Cortex of kidney (tissue), 1 donor: ENCODE measurements at places on chromosomes 7 and 10.

DNA sequence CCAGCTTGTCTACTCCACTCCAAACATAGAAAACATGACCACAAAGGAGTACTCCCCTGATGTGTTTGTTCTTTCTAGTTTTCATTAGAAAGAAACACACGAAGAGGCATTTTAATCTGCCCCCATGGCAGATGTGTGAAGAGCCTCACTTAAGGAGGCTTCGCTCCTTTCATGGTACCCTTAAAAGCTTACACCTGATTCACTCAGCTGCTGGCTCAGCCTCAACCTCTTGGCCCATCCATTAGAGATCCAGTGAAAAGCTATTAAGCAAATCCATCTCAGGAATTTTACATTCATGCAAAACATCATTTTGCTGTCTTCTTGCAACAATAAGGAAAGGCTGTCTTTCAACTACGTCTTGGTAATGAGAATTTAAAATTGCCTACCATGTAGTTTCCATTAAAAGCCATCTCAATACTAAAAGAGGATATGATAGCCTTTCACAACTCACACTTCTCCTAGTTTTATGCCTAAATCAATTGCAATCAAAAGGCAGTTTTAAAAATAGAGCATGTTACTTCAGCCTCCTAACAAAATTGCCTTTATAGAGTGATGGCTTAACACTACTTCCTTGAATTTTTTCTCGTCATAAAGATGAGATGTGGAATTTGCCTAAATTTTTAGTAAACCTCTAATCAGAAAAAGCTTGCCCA lies 22.7 kb downstream of the MACC1 start:
- no peak for DNase-seq

DNA sequence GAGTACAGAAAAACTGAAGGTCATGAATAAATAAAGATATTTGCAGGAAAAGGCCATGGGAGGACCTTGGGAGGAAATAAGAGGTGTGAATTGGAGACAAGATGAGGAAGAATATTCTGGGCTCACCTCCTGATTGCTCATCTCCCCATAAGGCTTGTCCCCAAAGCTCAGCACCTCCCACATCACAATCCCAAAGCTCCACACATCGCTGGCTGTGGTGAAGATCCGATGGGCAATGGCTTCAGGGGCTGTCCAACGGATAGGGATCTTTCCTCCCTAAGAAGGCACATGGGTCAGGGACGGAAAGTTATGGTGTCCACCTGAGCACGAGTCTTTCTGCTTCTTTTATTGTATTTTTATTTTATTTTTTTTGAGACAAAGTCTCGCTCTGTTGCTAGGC lies 12.9 kb downstream of the ZYX start:
- DNase-seq = no peak

GRCh38 chr10:79004311-79004710 lies 64.5 kb upstream of the ZMIZ1 start:
- no peak for DNase-seq

- DNase-seq = no peak
Observed at GRCh38 chr7:93159490-93159889, 11.3 kb upstream of the SAMD9L start.

GRCh38 chr7:41630741-41631140 lies 72.1 kb downstream of the INHBA start:
- DNase-seq = no peak

DNA sequence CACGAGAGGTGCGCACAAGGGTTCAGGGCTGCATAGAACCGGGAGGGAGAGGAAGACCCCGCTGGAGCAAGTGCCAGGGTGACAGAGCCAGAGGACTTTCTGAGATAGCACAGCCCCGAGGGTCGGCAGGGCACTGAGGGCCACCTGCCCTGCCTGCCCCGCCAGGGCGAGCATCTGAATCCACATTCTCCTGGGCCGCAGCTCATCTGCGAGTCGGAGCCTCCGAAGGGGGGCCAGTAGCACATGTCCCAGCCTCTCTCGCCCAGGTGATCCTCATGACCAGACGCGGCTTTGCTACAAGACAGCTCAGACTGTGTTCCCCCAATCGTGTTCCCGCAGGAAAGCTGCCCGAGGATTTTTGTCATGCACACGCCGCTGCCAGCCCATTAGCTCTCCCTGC lies 71.2 kb downstream of the ADARB2 start:
- DNase-seq = no peak

GRCh38 chr7:5528071-5528814 lies 104.6 kb upstream of the TNRC18 start:
- DNase-seq = no peak

- no peak for DNase-seq
Observed at GRCh38 chr7:140028311-140028710, 34.4 kb downstream of the PARP12 start.

GRCh38 chr10:6583447-6583846 lies 3.4 kb upstream of the PRKCQ start:
- DNase-seq = no peak

GRCh38 chr7:151541709-151542499 lies 22.2 kb upstream of the RHEB start:
- no peak for DNase-seq

DNA sequence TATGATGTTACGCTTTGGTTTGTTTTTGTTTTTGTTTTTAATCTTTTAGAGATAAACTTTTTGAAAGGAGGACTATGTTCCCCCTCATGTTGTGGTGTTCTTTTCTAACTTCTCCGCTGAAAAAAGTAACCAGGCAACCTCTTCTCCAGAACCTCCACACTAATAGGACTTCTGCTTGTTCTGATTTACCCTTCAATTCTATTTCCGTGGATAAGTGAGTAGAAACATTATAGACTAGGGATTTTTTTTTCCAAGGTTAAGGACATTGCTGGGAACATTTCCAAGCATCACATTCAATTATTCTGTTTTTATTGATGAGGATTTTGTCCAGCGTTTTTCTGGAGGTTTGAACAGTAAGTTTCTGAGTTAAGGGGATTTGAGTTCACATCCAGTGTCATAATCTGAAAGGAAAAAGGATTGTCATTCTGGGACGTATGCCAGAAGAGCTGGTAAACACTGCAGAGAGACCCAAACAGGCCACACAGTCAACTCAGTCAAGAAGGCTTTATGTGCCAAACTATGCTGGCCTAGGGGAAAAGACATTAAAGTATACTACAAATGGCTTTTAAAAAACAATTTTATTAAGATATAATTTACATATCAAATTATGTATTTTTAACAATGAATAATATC lies 28.3 kb upstream of the RALA start:
- no peak for DNase-seq

GRCh38 chr7:30896036-30896435 lies 15.6 kb upstream of the AQP1 start:
- no peak for DNase-seq

GRCh38 chr10:84262190-84262956 lies 17.5 kb downstream of the RGR start:
- DNase-seq = no peak

- DNase-seq = no peak
Observed at GRCh38 chr10:66625709-66626590, 299.9 kb upstream of the LRRTM3 start.

DNA sequence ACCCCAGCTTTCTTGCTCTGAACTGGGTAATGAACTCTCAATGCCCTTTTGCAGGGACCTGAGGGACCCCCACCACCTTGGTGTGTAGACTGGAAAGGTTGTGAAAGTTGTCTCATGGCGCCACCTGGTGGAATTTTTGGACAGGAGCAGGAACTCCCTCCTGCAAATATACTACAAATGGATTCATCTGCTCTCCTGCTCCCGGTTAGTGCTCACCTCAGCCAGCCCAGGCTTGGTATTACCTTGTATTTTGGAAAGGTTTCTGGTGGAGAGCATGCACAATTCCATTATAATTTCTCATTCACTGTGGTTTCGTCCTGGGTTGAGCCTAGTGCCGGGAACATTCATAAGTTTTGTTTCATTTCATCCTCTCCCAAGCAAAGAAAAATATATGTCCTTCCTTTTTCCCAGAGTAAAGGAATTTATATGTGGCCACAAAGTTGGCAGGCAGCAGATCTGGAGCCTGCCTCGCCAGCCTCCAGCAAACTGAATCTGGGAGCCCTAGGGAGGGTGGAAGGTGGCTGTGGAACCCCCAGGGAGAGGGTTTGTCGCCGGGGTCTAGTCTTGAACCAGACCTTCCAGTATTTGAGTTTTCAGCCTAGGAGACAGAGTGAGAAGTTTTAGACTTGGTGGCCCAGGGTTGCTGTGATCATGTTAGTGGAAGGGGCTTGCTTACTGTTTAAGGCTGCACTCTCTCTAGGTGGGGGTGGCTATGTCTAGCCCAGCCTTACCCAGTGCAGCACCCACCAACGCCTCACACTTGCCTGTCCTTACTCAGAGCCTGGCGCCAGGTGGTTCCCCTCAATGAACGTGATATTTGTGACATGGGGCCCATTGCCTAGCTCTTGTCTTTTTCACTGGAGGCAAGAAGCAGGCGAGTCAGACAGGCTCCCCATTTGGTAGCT lies 9.5 kb downstream of the FAM241B start:
- DNase-seq = no peak

DNA sequence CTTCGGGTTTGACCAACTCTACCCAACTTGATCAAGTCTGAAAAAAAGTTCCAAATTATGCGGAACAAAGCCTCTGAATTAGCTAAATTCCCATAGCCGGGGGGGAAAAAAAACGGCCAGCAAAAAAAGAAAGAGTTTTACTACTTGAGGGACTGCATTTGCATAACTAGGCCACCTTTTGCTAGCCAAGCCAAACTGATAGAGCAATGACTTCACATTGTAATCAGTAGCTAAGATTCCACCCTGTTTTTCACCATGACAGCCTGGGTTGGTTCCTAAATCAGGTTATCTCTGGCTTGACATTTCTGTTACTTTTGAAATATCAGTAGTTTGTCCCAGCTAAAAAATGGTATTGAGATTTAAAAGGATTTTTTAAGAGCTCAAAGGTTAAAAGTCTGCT lies 31.4 kb upstream of the CREB3L2 start:
- DNase-seq = no peak

- no peak for DNase-seq
Observed at GRCh38 chr7:16970732-16971482, 89.1 kb upstream of the AGR3 start.

DNA sequence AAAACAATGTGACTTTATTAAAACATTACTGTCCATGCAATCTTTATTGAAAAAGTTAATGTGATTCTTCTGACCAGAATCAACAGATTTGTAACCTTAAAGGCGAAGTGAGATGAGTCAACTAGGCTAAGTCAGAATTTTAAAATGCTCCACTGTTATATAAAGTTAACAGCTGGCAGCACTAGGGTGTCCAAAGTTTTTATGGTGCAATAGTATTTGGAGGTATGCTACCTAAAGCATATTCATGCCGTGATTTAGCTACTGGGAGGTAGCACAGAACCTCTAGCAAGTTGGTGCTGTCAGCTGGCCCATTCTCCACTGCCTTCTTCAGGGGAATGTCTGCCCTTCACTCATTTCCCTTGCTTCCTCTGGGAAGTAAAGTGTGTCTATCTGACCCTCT lies 126.7 kb downstream of the RAPGEF5 start:
- no peak for DNase-seq

DNA sequence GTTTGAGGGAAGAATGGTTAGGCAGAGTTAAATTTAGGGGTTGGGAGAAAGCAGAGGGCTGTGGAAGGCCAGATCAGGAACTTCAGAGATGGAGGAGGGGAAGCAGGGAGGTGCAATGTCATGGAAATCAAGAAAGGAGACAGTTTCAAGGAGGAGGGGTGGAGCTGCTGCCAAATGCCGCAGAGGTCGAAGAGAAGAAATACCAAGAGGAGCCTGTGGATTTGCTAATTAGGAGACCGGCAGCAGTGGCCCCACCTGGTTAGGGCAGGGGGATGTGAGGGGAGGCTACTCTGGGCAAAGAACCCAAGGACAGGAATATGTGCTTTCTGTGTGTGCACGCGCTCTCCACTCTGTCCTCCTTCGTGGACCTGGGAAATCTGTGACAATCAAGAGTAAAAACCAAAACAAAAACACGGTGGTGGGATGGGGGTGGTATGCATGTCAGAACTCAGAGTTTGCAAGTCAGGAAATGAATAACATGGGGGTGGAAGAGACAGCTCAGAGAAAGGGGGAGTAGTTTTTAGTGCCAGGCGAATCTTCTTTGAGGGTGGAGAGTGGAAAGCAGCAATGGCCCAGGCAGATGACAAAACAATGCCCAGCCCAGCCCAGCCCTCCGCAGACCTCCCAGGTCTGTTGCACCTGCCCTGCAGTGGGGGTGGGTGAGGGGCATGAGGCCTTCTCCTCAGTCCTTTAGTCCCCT lies 102.9 kb upstream of the PAX2 start:
- no peak for DNase-seq

- no peak for DNase-seq
Observed at GRCh38 chr7:141928146-141928844, 12.1 kb downstream of the OR9A4 start.

DNA sequence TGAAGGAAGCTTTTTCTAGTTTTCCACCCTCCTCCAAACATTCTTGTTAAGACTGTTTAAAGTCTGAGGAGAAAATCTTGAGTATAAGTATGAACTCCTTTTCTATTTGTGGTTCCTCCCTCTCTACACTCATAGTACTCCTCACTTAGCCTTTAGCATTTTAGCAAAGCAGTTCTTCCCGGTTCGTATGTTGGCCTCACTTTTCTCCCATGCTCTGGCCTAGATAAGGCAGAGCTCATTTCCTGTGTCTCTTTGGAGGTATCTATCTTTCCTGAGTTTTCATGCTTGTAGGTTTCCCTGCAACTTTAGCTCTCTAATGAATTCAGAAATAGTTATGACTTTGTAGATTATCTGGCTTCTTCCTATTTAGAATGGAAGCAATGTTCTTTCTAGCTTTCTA lies 5.9 kb upstream of the OR2F1 start:
- DNase-seq = no peak

DNA sequence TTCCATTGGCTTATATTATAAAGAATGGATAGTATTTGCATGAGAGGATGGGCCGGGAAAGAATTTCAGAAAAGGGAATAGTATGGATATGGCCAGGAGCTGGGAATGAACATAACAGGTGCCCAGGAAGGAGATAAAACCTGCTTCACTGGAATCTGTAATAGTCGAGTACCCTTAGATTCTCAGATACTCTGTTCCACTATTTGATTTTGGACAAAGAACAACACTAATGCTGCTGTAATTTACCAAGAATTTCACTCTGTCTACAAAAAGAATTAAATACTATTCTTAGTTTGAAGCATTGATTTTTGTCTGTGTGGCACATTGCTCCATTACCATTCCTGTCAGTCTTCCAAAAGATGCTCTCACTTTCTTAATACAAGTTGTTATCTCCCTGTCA lies 718.2 kb upstream of the LRRN3 start:
- DNase-seq = no peak

- no peak for DNase-seq
Observed at GRCh38 chr7:94418851-94419250, 24.2 kb downstream of the COL1A2 start.

DNA sequence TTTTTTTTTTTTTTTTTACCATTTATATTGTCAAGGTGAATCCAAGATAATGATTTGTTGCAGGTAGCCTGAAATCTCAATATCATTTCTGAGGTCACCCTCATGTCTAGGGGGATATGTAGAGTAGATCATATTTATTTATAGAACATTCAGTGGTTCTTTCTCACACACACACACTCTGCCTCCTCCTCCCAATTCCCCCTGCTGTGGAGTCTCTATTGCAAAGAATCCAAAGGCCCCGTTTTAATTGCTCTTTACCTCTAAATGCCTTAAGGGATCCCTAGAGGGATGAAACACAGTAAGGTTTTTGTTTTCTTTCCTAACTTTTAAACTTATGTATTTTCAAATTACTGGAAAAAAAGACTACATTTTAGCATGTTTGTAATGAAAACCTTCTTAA lies 170.0 kb downstream of the PRKG1 start:
- DNase-seq = no peak
